ENCODE measurements at places on chromosomes 4 and X.

GRCh38 chr4:61041527-61041926 is 158.6 kb upstream of the ADGRL3 start:
- no peak for DNase-seq

- no peak for DNase-seq
Measured at GRCh38 chr4:147943159-147943638, 211.3 kb downstream of the ARHGAP10 start.

GRCh38 chrX:43266487-43266886 is 389.6 kb upstream of the MAOA start:
- no peak for DNase-seq

GRCh38 chr4:67770422-67770821 is 16.2 kb upstream of the GNRHR start:
- DNase-seq, result no peak

DNA sequence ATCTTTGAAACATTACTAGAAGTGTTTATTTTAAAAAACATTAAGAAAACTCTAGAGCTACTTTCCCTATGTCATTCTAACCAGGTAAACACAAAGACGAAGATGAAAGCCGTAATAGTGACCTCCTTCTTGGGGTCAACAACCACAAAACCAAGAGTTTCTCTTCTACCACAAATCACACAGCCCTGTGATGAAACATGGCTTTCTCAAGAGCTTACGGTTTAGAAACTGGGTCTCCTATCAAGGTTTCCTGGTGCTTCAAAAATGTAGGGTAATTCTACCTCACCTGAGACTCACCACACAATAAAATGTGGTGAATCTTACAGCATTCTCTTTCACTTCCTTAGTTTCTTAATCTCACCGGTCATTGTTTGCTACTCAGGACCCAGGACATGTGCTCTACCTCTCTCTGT is 50.9 kb downstream of the CORIN start:
- DNase-seq, result no peak

GRCh38 chr4:21469438-21470300 is 478.9 kb downstream of the KCNIP4 start:
- DNase-seq, result no peak

DNA sequence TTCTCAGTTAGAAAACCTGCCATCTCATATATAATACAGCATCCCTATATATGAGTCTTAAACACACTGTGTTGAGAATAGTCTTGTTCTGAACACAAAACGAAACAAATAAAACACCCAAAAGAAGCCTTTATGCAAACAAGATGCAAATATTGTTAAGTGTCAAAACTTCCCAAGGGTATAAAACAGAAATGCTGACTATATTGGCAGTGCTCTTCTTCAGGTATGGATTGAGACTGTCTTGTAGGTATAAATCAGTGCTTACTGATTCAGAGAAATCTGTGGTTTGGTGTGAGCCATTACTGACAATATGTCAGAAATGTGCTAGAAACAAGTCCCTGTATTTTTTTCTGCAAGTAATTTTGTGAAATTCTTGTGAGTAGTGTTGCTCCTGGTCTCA is 82.8 kb upstream of the CTSO start:
- DNase-seq, result no peak
